Kidney (tissue), 22 donors: ENCODE measurements at places on chromosomes 13 and 19.
A peak's percentile ranks its signal among the peaks of the same experiment; 100 is the strongest.

- DNase-seq: no peak
Observed at GRCh38 chr13:99028890-99029289, 51.0 kb upstream of the DOCK9 start.

DNA sequence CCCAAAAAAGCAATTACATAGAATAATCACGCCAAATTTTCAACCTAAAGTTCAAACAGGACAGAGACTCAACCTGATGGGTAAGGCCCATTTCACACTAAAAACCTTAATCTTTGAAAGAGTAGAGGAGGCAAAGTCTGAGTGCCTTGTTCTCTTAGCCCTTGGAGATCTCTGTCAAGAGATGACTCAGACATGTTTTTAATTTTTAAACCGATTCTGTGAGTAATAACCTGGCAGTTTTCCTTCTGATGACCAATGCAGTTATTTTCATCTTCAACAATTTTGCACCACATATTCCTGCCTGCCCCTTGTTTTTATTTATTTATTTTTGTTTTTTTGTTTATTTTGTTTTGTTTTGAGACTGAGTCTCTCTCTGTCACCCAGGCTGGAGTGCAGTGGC is 11.5 kb upstream of the TNFSF9 start:
- DNase-seq: no peak

- DNase-seq: no peak
Observed at GRCh38 chr13:68490594-68490993, 1260.5 kb upstream of the PCDH9 start.

- DNase-seq: no peak
Observed at GRCh38 chr19:28610731-28611130, 602.2 kb downstream of the UQCRFS1 start.

- peak; percentile 13 for DNase-seq
Observed at GRCh38 chr19:7476777-7477494, 11.9 kb downstream of the PEX11G start.

DNA sequence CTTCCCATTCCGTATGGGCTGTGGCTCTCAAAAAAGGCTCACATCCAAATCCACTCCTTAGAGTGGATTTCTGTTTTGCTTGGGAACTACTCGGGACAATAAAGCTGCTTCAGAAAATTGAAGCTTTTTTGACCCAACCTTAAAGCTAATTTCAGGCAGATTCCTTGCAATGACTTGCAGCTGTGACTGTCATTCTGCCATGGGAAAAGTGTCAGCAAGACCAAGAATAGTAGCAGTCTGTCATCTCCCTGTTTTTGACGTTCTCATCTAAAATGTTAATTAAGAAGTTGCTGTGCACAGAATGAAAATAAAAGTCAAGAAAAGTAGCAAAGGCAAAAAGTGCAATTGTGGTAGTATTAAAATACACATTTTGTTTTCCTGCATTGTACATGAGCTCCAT is 304.7 kb downstream of the COG6 start:
- no peak for DNase-seq

DNA sequence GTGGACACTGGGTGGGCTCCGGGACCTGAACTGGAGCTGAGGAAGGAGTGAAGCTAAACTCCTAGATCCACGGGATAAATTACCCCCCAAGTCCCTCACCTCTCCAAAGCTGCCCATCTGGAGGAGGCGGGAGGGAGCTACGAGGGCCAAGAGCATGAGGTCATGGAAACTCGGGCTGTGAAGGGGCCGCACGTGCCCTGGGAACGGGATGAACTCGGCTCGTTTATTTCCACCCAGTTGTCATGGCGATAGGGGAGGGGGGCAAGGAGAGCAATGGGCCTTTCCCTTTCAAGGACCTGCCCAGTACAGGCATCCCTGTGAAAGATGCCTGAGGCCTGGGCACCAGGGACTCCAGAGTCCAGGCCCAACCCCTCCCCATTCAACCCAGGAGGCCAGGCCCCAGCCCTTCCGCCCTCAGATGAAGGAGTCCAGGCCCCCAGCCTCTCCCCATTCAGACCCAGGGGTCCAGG is 3.8 kb downstream of the PPP1R12C start:
- DNase-seq: peak; percentile 98
